ENCODE measurements at places on chromosomes 7 and 10.
A peak's percentile ranks its signal among the peaks of the same experiment; 100 is the strongest.

DNA sequence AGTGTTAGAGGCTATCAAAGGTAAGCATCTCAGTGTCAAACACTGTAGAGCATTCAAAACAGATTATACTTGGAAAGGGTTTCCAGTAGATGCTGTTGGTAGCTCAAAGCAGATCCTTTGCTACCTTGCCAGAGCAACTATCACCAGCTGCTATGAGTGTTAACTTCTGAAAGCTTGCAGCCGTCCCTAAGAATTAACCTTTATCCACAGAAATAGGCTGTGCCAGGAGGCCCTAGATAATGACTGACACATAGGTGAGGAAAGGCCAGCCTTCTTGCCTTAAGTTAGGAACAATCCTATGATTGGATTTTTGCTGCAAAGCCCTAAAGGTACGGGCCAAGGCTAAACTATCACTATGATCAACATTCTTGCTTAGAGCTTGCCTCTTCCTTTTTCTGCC lies 263.2 kb downstream of the DGKB start:
- no peak for DNase-seq

- no peak for DNase-seq
Measured at GRCh38 chr10:86400705-86401587, 34.4 kb upstream of the GRID1 start.

- no peak for DNase-seq
Measured at GRCh38 chr7:92973293-92973731, 136.9 kb upstream of the CDK6 start.

DNA sequence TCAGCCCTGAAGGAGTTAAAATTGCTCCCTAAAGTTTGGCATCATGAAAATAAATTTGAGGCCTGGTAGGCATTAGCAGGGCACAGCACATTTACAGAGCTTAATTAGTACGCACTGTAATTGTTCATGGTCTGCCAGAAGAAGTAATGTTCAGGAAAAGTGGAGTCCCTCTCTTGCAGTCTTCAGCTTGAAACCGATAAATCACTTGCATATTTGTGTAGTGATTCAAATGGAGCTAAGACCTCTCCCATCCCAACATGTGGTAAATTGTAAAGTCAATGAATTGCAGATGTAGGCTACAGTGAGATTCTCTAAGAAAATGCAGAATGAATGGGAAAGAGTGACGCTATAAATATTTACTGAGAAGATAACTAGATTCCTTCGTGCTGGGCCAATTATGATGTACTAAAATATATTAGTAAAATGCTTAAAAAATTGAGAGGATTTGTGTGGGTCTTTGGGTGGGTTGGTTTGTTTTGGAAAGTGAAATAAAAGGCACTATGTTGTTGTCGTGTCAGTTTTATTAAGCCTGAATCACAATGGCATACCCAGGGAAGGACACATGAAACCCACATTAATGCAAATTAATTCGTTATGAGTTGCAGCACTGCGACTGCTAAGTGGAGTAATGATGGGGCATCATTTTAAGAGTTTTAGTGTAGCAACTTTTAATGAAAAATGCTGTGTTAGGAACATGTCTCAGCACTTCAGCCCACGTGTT lies 8.4 kb downstream of the TCF7L2 start:
- no peak for DNase-seq

DNA sequence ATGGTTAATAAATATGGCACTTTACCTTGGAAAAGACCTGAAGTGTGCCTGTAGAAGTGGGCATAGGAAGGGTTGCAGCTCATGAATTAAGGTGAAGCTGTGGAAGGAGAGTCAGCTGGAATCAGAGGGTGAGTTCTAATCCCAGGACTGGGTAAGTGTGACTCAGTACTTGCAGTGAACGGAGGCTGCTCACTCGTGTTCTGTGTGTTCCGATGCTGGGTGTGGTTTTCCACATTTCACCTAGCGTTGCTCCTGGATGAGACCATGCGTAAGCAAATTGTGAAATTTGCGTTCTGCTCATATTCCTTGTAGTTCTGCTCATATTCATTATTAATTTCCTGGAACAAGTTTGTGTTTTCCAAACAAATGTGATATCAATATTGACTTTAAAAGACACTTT lies 22.4 kb upstream of the TMEM236 start:
- no peak for DNase-seq

- no peak for DNase-seq
Measured at GRCh38 chr7:5445981-5446594, 22.5 kb upstream of the TNRC18 start.

DNA sequence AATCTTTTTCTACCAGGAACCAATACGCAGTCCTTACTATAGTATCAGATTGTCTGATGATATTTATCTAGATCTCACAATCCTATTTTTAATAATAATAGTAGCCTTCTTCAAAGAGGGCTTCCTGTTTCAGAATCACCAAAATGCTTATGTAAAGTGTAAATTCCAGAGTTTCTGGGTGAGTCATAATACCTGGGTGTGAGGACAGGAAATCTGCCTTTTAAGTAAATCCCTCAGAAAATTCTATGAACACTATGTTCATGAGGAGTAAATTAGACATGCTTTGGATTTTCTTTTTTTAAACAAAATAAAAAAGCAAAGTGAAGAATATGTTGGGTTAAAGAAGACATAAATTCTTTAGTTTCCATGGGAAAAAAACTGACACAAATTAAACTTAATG lies 20.5 kb downstream of the DKK1 start:
- DNase-seq, result no peak

DNA sequence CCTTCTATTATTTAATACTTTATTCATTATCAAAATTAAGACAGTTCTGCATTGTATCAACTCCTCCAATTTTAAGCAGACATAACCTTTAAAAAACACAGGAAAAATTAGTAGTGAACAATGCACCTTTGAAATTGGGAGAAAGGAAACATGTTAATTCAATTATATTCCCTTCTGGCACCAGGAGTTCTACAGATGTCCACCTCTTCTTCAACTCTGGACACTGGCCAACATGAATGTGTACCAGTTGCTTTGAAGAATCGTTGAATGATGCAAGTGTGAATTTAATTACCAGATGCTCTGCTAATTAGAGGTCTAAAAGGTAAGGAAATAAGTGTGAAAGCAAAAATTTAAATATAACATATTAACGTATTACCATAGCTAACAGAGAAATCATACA lies 206.7 kb upstream of the IGFBP3 start:
- DNase-seq, result no peak

DNA sequence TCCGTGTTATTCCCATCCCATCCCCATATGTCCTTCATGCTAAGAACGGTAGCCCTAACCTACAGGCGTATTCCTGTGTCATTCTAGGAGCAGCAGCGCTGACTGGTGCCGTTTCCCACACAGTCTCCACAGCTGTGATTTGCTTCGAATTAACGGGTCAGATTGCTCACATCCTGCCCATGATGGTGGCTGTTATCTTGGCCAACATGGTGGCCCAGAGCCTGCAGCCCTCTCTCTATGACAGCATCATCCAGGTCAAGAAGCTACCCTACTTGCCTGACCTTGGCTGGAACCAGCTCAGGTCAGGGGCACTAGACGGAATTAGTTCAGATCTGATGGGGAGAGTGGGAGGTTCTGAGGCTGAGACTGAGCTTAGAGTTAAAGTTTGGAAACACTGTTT lies 20.7 kb downstream of the FAM131B start:
- no peak for DNase-seq

- DNase-seq, result peak; percentile 34
Measured at GRCh38 chr7:155456738-155457543, 988 bp upstream of the EN2 start.

All from NCI-H446 (cell line).